Activated B cell treated with CpG ODN at 0.5 μM for 24 hours (primary cell): ENCODE measurements at places on chromosomes 3 and 15. TPM values are rescaled to one million over a fixed set of nuclear protein-coding genes. Genes with fewer than 3 reads are reported as not detected.

The LNP1 gene
- 1.7 and 2.4 TPM in 2 replicates for total RNA-seq

DNA sequence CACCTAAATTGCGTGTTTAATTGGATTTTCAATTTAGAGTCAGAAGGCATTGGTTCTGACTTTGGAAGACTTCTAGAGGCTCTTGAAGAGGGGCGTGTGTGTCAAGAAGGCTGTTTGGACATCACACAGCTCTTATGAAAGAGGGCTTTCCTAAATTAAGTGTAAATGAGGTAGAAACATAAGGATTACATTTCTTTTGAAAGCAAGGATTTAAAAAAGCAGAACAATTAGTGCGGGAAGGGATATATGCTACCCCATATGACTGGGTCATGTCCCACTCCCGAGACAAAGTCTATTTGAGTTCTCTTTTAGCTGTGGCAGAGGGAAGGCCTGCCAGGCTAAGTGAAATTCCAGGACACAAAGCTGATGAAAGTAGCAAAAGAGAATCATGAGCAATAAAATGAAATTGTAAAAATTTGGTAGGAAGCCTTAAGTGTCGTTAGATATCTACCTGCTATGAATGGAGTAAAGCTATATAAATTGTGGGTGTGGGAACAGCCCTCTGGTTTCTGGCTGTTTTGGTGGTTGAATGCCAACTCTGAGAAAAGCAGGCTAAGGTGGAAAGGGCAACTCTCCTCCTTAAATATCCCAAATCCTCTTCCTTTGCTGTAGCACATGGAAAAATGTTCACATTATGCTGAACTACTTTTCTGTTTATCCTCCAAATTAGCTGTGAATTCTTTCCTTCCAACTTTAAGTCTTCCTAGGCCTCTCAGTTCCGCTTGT is 100.6 kb upstream of the TSC22D2 start:
- no peaks in the 10 kb centered on the region for H3K36me3 ChIP-seq
- peaks cover 44% of the 10 kb centered on the region for H3K27me3 ChIP-seq
- H3K4me1 ChIP-seq = no peaks in the 10 kb centered on the region
- no peak for DNase-seq
- H3K27ac ChIP-seq = no peak overlapping the region
- no peak overlapping the region for H3K4me3 ChIP-seq

- no peak for DNase-seq
- no peak overlapping the region for H3K4me3 ChIP-seq
- H3K36me3 ChIP-seq = no peaks in the 10 kb centered on the region
- H3K4me1 ChIP-seq = peaks cover 5% of the 10 kb centered on the region
- H3K27me3 ChIP-seq = no peaks in the 10 kb centered on the region
Observed at GRCh38 chr3:153137626-153138025, 24.4 kb upstream of the RAP2B start.

GRCh38 chr15:71302861-71303410 is 187.7 kb downstream of the THSD4 start:
- H3K4me3 ChIP-seq = no peak overlapping the region
- H3K27me3 ChIP-seq = peaks cover 3% of the 10 kb centered on the region
- H3K27ac ChIP-seq = no peak overlapping the region
- no peaks in the 10 kb centered on the region for H3K4me1 ChIP-seq
- no peaks in the 10 kb centered on the region for H3K36me3 ChIP-seq

- DNase-seq = no peak
- no peaks in the 10 kb centered on the region for H3K4me1 ChIP-seq
- no peak overlapping the region for H3K27ac ChIP-seq
- no peak overlapping the region for H3K4me3 ChIP-seq
- H3K27me3 ChIP-seq = peaks cover 5% of the 10 kb centered on the region
Observed at GRCh38 chr3:33926998-33927605, 128.7 kb downstream of the PDCD6IP start.

DNA sequence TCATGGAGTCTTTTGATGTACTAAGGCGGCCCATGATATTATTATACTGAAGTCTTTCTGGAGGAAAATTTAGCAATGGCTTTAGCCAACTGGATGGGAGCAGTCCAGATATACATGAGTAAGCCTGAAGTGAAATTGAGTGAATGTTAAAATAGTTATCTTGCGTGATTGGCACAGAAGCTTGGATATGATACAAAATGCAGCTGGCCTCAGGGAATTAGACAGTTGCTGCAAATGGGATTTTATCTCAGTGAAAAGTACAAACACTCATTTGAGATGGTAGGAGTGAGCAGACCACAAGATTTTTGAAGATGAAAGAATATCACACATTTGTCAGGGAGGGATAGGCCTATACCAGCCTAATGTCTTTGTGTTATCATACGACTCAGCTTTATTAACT is 8.9 kb downstream of the LMOD3 start:
- no peaks in the 10 kb centered on the region for H3K27me3 ChIP-seq
- H3K27ac ChIP-seq = no peak overlapping the region
- H3K4me3 ChIP-seq = no peak overlapping the region
- no peak for DNase-seq
- no peaks in the 10 kb centered on the region for H3K4me1 ChIP-seq

The ACAN gene
- total RNA-seq = not detected in 2 replicates

The COMMD2 gene
- 41.5 and 45.6 TPM in 2 replicates for total RNA-seq

The CRABP1 gene
- not detected in 2 replicates for total RNA-seq

DNA sequence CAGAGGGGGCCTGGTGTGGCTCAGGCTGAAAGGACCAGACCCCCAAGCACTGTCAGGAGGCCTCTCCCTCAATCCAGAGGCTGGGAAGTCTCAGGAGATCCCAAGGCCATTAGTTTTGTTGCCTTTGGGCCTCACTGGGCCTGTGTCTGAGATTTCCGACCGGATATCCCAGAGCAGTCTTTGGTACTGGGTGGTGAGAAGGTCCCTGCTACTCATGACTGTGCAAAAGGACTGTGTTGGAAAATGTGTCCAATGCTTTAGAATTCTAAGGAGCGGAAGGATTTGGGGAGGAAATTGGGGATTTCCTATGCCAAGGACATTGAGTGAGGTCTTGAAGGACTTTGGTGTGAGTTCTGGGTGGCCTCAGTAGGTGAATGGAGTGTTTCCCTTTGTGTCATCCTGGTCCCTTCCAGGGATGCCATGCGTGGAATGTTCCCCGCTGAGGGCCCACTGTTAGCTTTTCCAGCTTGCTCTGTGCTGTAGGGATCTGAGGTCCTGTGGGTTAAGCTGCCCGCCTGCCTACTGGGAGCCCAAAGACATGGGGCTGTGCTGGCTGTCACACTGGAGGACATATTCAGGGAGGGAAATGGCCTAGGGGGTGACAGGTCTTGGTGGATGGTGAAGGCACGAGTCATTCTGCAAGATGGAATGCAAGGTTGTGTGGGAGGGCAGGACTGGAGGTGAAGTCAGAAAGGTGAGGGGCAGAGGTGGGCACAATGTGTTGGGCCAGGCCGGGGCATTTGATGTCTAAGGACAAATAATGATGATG is 16.4 kb downstream of the SMAD6 start:
- peaks cover 36% of the 10 kb centered on the region for H3K27me3 ChIP-seq
- H3K27ac ChIP-seq = no peak overlapping the region
- DNase-seq = no peak

- H3K36me3 ChIP-seq = peaks cover 4% of the 10 kb centered on the region
- H3K27me3 ChIP-seq = no peaks in the 10 kb centered on the region
- H3K4me3 ChIP-seq = no peak overlapping the region
- DNase-seq = no peak
Observed at GRCh38 chr15:52224211-52224610, 33.0 kb upstream of the GNB5 start.

DNA sequence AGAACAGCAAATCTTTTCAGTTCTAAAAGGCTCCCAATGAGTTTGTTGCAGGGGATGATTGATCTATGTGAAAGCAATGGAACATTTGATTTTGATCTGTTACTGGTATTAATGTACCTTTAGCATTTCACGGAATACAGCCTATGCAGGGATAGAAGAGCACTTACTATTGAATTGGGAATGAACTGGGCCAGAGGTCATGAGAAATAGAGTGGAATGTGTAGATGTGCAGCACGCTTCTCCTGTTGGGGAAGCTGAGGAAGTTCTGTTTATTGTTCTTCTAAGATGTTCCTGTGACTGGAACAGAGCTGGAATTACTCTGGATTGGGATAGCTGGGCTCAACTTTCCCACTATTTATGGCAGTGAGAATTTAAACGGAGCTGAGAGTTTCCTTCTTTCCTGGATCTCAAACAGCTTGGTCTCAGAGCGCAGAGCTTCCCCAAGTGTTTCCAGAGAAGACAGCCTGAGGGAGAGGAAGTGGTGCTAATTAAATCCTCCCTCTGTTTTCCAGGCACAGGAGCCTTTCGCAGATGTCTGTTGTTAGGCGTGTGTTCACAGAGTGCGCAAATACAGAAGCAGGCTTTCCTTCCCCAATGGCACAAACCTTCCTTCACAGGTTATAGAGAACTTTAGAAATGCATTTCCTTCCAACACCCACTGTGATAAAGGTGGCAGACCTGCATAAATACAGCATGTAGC is 32.5 kb downstream of the TPRG1 start:
- no peak overlapping the region for H3K27ac ChIP-seq
- no peaks in the 10 kb centered on the region for H3K36me3 ChIP-seq
- no peak for DNase-seq
- H3K4me1 ChIP-seq = no peaks in the 10 kb centered on the region

- no peak for DNase-seq
- no peaks in the 10 kb centered on the region for H3K27me3 ChIP-seq
- H3K36me3 ChIP-seq = no peaks in the 10 kb centered on the region
- H3K27ac ChIP-seq = no peak overlapping the region
- H3K4me3 ChIP-seq = no peak overlapping the region
Observed at GRCh38 chr3:124345845-124346244, 353.9 kb upstream of the ROPN1 start.

- H3K36me3 ChIP-seq = no peaks in the 10 kb centered on the region
- H3K27ac ChIP-seq = no peak overlapping the region
- no peak for DNase-seq
- H3K4me3 ChIP-seq = no peak overlapping the region
- H3K4me1 ChIP-seq = no peaks in the 10 kb centered on the region
- H3K27me3 ChIP-seq = peaks cover 44% of the 10 kb centered on the region
Observed at GRCh38 chr3:184551614-184552256, 9.8 kb upstream of the EPHB3 start.

The C2CD4A gene
- not detected in 2 replicates for total RNA-seq

DNA sequence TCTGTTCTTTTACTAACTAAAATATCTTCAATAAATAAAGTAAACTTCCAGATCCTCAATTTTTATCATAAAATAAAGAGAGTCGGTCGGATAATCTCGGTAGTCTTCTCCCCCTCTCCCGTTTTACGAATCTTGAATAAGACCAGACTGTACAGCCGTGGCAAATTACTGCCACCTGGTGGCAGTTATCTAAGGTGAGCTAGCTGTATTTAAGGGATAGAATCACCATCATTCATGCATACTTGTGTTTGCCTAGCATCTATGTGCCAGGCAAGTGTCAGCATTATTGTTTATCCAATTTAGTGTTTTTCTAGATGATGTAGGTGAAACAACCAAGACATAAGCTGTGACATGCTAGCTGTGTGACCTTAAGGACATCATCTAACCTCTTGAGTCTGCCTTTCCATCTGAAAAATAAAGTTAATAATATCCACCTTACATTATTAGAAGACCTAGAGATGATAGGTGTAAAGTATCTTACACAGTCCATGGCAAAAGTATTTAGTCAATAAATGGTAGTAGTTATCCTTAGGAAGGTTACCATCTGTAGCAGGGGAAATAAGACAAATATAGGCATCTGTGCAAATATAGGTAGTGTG is 21.3 kb downstream of the DUT start:
- H3K36me3 ChIP-seq = no peaks in the 10 kb centered on the region
- H3K27me3 ChIP-seq = no peaks in the 10 kb centered on the region
- DNase-seq = no peak
- H3K4me3 ChIP-seq = no peak overlapping the region

DNA sequence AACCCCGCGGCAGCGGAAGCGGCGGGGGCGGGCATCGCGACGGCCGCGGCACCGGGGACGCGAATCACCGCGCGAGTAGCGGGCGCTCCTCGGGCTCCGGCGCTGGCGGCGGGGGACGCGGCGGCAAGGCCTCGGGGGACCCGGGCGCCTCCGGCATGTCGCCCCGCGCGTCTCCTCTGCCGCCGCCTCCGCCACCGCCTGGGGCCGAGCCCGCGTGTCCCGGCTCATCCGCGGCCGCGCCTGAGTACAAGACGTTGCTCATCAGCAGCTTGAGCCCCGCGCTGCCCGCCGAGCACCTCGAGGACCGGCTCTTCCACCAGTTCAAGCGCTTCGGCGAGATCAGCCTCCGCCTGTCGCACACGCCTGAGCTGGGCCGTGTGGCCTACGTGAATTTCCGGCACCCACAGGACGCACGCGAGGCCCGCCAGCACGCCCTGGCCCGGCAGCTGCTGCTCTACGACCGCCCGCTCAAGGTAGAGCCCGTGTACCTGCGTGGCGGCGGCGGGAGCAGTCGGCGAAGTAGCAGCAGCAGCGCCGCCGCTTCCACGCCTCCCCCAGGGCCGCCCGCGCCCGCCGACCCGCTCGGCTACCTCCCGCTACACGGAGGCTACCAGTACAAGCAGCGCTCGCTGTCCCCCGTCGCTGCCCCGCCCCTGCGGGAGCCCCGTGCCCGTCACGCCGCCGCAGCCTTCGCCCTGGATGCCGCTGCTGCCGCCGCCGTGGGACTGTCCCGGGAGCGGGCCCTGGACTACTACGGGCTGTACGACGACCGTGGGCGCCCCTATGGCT is 675 bp downstream of the RBM15B start:
- H3K4me3 ChIP-seq = peak overlapping the region; percentile 82
- peaks cover 59% of the 10 kb centered on the region for H3K4me1 ChIP-seq
- no peak for DNase-seq
- peaks cover 57% of the 10 kb centered on the region for H3K36me3 ChIP-seq

- H3K36me3 ChIP-seq = no peaks in the 10 kb centered on the region
- H3K27me3 ChIP-seq = no peaks in the 10 kb centered on the region
- H3K27ac ChIP-seq = no peak overlapping the region
- H3K4me3 ChIP-seq = no peak overlapping the region
- DNase-seq = no peak
Observed at GRCh38 chr3:106144030-106144429, 275.2 kb upstream of the CBLB start.

The IGDCC3 gene
- not detected in 2 replicates for total RNA-seq

DNA sequence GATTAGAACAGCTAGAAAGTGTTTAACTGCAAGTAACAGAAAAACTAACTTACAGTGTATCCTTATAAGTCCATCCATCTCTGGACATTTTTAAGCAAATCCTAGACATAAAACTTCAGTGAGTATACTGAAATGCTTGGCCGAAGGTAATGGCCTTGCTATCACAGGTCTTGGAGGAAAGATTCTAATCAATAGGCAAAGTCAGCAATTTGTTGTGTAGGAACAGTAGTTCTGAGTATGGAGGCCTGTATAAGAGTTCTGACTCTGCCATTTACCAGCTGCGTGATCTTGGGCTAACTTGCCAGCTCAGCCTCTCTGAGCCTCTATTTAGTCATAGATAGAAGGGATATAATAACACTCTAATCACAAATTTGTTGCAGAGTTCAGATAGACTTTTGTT is 328.1 kb downstream of the IL20RB start:
- no peak overlapping the region for H3K27ac ChIP-seq
- H3K36me3 ChIP-seq = no peaks in the 10 kb centered on the region
- H3K4me3 ChIP-seq = no peak overlapping the region
- DNase-seq = no peak
- no peaks in the 10 kb centered on the region for H3K27me3 ChIP-seq
